ENCODE measurements at places on chromosomes 11 and 22. TPM values are rescaled to one million over a fixed set of nuclear protein-coding genes. Genes with fewer than 3 reads are reported as not detected.

DNA sequence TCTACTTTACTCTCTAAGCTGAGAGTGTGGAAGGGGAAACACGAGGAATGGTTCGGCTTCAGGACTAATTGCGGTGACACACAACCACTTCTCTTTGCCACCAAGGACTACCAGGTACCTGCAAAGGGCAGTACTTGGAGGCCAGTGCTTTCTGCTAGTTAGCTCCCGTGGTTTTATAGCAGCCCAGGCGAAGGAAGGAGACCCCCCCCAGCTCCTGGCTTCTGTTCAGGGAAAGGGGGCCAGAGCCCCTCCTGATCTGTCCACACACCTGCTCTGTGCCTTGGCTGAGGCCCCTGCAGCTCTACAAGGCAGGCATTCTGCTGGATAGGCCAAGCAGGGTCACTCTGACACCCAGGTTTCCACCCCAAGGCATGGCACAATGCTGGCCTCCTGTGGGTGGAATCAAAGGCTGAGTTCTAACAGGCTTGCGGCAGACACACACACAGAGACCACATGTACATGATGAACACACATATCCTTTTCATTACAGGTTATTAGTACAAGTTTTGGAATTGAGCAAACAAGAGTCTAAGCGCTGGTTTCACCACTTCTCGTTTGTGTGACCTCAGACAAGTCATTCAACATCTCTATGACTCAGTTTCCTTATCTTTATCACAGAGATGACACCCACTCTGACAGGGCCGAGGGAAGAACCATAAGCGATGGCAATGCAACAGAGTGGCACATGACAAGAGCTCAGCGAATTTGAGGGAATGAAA, 7.5 kb downstream of the SERPIND1 start:
- no peak for DNase-seq

Gene LGR4
- total RNA-seq, result 0.68 TPM

- DNase-seq, result no peak
These were observed 17.1 kb downstream of the OR5B21 start for GRCh38 chr11:58490827-58491226.

- DNase-seq, result peak; percentile 47
These were observed 1.6 kb downstream of the NADSYN1 start for GRCh38 chr11:71454470-71455113.

GRCh38 chr11:47249378-47249715, 733 bp upstream of the ACP2 start:
- DNase-seq, result no peak

GRCh38 chr11:64250415-64251015, 815 bp upstream of the PLCB3 start:
- DNase-seq, result no peak

DNA sequence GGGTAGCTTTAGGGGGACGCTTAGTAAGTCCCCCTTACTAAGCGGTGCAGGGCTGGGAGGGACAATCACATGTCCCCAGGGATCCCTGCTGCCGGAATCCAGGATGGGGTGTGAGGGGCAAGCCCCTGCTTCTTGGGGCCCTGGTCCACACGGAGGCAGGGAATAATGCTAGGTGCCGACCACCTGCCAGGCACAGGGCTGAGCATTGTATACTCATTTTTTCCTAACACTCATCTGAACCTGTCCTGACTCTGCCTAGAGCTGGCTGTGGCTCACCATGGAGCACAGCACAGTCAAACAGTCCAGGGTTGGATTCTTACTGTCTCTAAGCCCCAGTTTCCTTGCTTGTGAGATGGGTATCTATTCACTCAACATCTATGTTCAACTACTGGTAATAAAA, 1.4 kb upstream of the LTBP3 start:
- no peak for DNase-seq

DNA sequence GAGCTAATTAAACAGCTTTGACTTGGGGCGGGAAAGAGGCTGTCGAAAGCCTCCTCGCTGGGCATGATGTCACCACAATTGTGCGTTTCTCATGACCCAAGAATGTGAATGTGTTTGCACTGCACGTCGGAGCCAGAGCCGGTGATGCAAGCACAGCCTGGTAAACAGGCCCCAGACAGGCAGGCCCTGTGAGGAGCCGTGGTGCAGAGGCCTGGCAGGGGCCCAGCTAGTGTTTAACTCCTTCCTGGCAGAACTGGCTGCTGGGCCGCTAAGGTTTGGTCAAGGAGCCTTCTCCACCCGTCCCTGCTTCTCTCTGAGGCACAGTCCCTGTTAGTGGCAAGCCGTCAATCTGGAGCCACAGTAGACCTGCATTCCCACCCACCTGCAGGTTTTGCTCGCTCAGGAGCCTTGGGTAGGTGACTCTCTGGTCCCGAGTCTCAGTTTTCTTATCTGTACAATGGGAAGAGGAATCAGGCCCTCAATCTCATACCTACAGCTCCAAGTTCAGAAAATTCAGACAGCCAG, 25.4 kb upstream of the SMTN start:
- DNase-seq, result no peak

DNA sequence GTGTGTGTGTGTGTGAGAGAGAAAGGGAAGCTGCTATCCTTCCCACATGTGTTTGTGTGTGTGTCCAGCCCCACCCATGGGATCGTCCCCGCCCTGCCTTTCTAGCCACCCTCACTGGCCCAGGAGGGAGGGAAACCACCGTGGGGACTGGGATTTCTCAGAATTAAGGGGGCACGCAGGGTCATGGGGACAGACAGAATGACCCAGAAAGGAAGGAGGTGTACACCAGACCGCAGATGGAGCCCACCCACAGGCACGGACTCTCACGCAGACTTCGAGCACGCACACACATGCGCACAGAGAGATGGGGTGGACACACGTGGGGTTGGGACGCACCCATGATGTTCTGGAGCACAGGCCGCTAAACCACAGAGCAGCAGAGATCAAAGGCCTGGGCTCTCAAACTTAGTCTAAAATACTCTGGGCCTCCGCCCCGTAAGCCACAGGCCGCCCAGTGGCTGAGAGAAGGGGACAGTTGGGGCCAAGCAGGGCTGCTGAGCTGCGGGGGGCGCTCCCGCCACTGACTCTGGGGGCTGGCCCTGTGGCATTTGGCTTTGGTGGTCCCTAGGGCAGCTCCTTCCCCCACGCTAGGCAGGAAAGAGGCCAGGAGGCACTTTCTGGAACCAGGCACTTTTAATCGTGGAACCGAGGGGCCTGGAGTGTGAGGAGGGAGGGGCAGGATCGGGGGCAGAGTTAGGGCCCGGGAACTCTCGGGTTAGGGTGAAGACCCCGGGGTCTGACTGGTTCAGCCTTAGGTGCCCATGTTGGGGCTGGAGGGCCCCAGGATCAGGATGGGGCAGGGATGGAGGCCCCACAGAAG, 1.5 kb downstream of the IFITM5 start:
- DNase-seq, result no peak

GRCh38 chr11:64092111-64092760, 56.5 kb downstream of the FLRT1 start:
- no peak for DNase-seq

Gene C1QTNF5
- not detected for total RNA-seq

Gene NLRX1
- 12.8 TPM for total RNA-seq
